Neural progenitor cell (in vitro differentiated cells): ENCODE measurements at places on chromosomes 3 and 15. TPM values are rescaled to one million over a fixed set of nuclear protein-coding genes. Genes with fewer than 3 reads are reported as not detected.

CCDC39 gene
- total RNA-seq = 0.24 and 3.3 TPM in 2 replicates

MESP1 gene
- total RNA-seq = 0.31 TPM in 1 of 2 replicates, not detected in the other

PEX5L gene
- 0.62 and 0.90 TPM in 2 replicates for total RNA-seq

RAB11A gene
- 261 and 482 TPM in 2 replicates for total RNA-seq

IL17RC gene
- total RNA-seq = 3.1 and 6.5 TPM in 2 replicates

GRCh38 chr15:58203537-58203936 lies 65.4 kb downstream of the AQP9 start:
- H3K4me3 ChIP-seq = no peak overlapping the region
- no peaks in the 10 kb centered on the region for H3K4me1 ChIP-seq
- H3K27ac ChIP-seq = no peak overlapping the region
- no peaks in the 10 kb centered on the region for H3K27me3 ChIP-seq
- no peaks in the 10 kb centered on the region for H3K36me3 ChIP-seq

GRCh38 chr15:40992241-40992741 lies 39.0 kb downstream of the CHAC1 start:
- H3K27me3 ChIP-seq = no peaks in the 10 kb centered on the region
- no peak for DNase-seq
- peaks cover 7% of the 10 kb centered on the region for H3K36me3 ChIP-seq
- no peak overlapping the region for H3K4me3 ChIP-seq
- H3K27ac ChIP-seq = no peak overlapping the region

DNA sequence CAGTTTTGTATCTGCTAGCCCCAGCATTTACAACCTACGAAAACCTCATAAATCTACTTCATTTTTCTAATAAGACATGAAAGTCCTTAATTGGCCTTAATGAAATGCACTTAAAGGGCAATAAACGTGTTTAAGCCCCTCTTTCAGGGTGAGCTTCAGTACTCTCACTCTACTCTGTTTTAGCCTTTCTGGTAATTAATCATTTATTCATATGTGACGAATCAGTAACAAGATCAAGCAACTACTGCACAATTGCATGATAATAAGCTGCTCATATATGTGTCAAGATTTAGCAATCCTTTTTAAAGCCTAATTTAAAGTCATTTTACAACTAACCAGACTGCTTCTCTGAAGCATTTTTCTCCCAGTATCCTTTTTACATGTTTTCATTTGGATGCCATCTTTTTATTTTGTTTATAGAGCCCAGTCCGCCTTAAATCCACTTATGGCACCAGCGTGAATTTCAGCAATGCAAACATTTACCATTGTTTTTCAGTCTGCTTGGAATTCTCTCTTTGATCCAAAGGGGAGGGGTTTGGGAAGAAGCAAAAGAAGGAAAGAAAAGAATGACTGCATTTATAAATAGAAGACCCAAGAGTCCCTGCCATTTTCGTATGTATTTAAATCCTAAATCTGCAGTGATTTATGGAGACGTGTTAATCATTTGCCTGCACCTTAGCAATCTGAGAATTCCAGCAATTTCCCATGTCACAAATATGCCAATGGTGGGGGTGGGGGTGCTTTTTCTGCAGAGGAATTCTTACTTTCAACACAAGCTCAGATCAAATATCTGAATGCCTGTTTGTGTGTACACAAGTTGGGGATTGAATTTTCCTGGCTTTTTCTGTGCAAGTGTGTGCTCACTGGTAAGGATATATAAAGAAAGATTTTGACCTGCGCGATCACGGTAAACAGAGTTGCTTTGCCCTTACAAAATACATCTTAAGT lies 230.8 kb upstream of the TBC1D5 start:
- no peak overlapping the region for H3K4me3 ChIP-seq
- H3K36me3 ChIP-seq = no peaks in the 10 kb centered on the region
- no peak for DNase-seq

DNA sequence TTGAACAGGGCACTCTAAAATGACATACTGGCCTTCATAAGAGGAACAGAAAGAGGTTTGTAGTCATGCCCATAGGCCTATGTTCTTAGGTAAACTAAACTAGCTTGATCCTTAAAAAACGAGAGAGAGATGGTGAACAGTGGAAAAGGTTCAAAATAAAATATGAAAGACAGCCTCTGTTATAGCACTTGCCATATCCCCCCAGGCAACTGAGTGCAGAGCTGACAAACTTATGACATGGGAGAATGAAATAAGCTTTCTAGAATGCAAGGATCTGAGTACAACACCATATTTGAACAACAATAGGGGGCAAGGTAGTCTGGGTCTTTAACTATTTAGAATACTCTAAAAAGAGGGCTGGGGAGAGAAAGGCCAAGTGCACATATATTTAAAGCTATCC lies 700.6 kb upstream of the CFAP20DC start:
- no peak for DNase-seq
- H3K4me3 ChIP-seq = no peak overlapping the region
- H3K27me3 ChIP-seq = no peaks in the 10 kb centered on the region
- H3K4me1 ChIP-seq = peaks cover 14% of the 10 kb centered on the region
